ENCODE measurements at places on chromosomes 5 and 9.

- DNase-seq = no peak
These were observed 491.5 kb upstream of the TUSC1 start for GRCh38 chr9:26169708-26170107.

DNA sequence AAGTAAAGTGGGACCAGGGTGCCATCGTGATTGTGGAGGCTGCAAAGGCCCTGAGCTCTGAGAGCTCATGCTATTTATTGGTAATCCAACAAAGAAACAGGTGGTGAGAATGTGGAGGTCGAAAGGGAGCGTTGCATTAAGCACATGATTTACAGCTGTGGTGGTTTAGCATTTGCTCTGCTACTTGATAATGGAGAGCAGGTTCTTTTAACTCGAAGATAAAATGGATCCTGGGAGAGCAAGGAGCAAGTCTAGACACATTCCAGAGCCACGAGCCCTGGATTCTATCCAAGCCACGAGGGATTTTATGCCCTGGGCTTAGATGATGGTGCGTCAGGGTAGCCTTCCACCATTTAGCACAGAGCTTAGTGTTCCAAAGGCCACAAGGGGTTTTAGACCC, 1710.1 kb upstream of the CDH9 start:
- no peak for DNase-seq

DNA sequence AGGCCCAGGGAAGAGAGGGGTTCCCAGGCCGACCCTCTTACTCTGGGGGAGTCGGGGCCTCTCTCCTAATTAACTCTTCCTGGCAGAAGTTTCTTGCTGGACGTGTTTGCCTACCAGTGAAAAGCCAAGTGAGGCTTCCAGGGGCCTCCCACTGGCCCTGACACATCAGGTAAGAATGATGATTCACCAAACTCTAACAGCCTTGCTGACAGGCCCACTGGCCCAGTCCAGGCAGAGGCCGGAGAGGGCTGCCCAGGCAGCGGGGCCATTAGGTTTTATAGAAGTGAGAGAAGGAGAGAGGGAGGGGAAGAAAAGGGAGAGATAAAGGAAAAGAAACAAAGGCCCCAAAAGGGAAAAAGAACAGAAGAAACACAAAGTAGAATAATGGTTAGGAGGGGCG, 50.8 kb upstream of the FOXE1 start:
- no peak for DNase-seq

- no peak for DNase-seq
These were observed 87.3 kb upstream of the PPP1R2B start for GRCh38 chr5:156762771-156763170.

GRCh38 chr5:4361753-4362152, 766.1 kb downstream of the IRX1 start:
- DNase-seq = no peak

GRCh38 chr5:65247594-65247993, 234.1 kb downstream of the ADAMTS6 start:
- no peak for DNase-seq

DNA sequence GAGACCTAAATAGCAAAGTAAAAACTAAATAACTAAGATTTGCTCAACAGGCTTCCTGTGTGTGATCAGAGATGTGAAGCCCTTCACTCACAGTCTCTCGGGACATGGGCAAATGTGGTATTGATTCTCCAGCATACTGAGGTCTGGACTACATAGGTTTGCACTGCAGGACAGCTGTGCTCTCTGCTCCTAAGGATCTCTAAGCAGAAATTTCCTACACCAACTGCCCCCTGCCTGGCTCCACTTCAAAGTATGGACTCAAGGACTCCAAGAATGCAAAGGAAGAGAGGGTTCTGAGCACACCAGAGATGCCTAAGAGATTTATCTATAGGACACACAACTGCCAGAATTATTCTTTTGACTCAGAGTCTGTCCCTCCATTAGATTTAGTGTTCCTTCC, 487.2 kb downstream of the SEMA5A start:
- DNase-seq = no peak

DNA sequence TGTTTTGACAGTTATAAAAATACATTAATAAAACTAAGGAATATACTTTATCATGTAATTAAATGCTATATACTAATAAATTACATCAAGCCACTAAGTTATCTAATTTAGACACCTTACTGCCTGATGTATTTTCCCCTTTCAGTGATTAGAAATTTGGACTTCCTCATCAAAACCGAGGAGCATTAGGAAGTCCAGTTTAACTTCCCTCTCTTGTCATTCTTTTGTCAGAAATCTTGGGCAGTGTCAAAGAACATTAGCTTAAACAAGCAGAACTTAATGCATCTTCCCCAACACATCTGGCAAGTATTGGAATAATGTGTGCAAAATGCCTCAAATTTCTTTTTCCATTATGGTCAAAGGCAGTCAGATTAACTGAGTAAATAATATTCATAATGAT, 81.6 kb downstream of the PLPP1 start:
- DNase-seq = no peak

DNA sequence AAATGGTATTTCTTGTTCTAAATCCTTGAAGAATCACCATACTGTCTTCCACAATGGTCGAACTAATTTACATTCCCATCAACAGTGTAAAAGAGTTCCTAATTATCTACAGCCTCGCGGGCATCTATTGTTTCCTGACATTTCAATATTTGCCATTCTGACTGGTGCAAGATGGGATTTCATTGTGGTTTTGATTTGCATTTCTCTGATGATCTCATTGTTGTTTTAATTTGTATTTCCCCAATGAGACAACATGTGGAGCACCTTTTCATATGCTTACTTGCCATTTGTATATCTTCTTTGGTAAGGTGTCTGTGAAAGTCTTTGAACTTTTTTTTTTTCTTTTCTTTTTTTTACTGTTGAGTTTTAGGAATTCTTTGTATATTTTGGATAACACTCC, 473.6 kb downstream of the KCTD16 start:
- DNase-seq = no peak

DNA sequence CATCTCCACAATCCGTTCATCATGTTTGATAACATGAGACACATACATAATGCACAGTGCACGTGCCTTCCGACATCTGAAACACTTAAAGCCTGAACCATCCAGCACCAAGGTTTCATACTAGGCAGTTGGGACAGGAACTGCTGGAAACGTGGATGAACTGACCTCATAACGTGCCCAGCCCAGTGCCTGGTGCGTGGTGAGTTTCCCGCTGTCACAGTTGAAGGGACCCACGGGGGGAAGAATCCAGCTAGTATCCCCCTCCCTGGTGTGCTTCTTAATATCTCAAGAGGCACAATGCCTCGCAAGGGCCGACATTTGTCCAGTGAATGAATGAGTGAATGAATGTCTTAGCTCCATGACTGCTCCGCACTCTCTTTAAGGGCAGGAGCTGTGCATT, 23.2 kb downstream of the BARX1 start:
- no peak for DNase-seq

GRCh38 chr5:20601678-20602100, 613.7 kb upstream of the CDH18 start:
- no peak for DNase-seq

DNA sequence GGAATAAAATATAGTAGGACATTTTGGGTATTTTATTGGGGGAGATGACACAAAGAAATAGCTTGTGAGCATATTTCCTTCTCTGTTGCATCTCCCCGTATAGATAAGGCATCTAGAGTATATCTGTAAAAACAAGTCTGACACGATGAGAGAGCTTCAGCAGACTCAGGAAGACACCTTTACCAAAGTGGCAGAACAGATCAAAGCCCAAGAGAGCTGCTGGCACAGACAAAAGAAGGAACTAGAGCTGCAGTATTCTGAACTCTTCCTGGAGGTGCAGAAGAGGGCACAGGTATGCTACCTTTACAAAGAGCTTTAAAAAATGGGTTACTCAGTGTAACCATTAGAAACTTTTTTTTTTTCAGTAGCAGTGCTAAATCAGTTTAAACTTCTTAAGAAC, 176.7 kb downstream of the CCDC171 start:
- no peak for DNase-seq

- DNase-seq = no peak
These were observed 77.7 kb upstream of the NFIB start for GRCh38 chr9:14391620-14392019.

- no peak for DNase-seq
These were observed 8.4 kb downstream of the TRAF1 start for GRCh38 chr9:120917929-120918762.

DNA sequence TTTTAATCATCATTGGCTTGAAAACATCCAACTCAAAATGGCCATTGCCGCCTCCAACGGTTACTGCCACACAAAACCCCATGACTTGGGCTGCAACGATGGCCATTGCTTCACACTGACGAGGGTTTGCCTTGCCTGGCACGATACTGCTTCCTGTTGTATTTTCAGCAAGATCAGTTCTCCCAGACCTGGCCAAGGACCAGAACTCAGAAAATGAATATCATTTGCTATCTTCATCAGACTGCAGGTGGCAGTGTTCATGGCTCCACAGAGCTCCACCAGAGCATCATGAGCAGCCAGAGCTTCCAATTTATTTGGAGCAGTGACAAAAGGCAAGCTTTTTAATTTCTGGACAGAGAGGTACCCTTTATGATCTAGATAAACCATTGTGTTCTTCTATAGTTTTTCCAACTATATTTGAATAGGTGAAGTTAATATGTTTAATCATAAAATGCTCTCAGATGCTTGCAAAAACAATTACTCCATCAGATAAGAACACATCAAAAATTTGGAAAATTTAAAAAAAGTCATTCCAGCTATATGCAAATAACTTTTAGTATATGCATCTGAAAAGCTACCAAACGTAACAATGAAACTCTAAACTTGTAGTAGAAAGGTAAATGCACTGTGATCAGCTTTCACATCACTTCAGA, 10.4 kb downstream of the AMACR start:
- no peak for DNase-seq

- DNase-seq = no peak
These were observed 13.6 kb upstream of the S100Z start for GRCh38 chr5:76836181-76836580.

DNA sequence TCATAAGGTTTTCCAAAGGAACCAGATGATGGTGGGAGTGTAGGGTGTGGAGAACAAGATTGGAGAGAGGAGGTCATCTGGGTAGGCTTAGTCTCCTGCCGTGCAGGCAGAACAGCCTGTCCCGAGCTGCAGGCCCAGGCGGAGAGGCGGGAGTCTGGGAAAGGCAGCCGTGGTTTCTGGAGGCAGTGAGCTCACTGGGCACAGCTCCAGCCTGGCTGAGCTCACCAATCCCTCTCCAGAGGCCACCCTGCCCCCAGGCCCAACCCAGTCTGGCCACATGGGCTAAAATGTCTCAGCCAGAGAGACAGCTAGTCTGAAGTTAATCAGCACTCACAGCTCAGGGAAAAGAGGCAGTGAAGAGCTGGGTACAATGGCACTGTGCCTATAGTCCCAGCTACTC, 12.3 kb downstream of the P4HA2 start:
- no peak for DNase-seq

GRCh38 chr5:42148813-42149212, 223.7 kb downstream of the FBXO4 start:
- DNase-seq = no peak

DNA sequence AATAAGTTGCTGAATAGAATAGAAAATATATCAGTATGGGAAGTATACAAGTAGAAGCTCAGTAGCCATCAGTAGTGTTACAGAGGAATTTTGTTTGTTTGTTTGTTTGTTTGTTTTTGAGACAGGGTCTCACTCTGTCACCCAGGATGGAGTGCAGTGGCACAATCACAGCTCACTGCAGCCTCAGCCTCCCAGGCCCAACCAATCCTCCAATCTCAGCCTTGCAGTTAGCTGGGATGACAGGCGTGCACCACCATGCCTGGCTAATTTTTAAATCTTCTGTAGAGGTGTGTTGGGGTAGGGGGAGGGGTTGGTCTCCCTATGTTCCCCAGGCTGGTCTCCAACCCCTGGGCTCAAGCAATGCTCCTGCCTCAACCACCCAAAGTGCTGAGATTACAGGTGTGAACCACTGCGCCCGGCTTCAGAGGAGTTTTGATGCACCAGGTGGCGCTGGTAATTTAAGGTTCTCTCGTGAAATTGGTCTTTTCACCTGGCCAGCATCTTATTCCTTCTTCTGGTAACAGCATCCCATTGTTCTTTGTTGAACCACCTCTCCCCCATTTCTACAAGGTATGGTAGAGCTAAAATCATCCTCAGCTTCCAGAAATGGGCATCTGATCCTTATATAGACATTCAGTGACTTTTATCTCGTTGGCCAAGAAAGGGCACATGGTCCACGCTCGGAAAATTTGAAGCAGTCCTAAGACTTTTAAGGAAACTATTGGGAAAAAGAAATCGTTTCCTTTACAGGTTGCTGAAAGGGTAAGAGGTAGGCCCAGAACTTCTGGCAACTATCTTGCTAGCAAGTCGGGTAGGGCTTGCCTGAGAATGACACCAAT, 157.1 kb downstream of the ARRDC3 start:
- DNase-seq = peak; percentile 30

GRCh38 chr5:124454081-124454480, 292.4 kb downstream of the ZNF608 start:
- no peak for DNase-seq

- no peak for DNase-seq
These were observed 62.7 kb upstream of the OSMR start for GRCh38 chr5:38783011-38783561.

DNA sequence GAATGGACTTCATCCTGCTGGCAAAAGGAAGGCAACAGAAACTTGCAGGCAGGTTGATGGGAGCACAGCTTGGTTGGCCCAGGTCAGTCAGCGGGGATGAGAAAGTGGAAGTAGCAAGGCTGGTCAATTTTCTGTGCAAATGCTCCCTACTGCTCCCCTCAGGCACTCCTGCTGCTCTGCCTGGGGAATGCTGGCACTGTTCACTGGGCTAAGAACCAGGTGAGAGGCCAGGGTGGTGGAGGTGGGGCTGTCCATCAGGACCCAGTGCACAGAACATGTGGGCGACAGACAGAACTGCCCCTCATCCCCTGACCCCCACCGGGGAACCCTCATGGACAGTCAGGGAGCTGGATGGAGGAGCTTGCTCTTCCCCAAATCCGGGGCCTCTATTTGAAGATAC, 593.1 kb downstream of the IRX1 start:
- DNase-seq = no peak

DNA sequence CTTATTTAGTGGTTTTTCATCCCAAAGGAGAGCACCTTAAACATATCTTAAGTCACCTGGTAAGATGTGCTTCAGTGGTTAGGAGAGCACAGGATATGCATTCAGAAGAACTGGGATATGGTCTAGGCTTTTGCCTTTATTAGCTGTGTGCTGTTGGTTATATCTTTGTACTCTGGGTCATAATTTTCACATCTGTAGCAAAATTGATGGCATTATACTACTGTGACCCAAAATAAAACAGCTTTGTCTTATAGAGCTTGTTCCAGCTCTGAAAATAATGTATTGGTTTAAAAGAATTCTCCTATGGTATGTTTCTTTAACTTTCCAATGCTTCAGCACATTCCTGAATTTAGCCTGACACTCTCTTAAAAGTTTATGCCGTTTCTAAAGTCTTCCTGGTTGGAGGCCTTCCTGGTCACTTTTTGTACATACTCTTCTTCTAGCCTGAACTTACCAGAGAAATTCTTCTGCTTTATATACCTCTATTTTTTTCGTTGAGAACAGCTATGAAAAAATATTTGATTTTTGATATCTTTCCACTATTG, 337.1 kb upstream of the MPDZ start:
- no peak for DNase-seq

Data from stimulated activated CD4-positive, alpha-beta T cell treated with anti-CD3 and anti-CD28 coated beads, Interleukin-1b, Interleukin-23, amount 100 ng/mL, for 1 hour (primary cell).